ENCODE measurements at places on chromosomes 5 and 9. TPM values are rescaled to one million over a fixed set of nuclear protein-coding genes. Genes with fewer than 3 reads are reported as not detected.
A peak's percentile ranks its signal among the peaks of the same experiment; 100 is the strongest.

DNA sequence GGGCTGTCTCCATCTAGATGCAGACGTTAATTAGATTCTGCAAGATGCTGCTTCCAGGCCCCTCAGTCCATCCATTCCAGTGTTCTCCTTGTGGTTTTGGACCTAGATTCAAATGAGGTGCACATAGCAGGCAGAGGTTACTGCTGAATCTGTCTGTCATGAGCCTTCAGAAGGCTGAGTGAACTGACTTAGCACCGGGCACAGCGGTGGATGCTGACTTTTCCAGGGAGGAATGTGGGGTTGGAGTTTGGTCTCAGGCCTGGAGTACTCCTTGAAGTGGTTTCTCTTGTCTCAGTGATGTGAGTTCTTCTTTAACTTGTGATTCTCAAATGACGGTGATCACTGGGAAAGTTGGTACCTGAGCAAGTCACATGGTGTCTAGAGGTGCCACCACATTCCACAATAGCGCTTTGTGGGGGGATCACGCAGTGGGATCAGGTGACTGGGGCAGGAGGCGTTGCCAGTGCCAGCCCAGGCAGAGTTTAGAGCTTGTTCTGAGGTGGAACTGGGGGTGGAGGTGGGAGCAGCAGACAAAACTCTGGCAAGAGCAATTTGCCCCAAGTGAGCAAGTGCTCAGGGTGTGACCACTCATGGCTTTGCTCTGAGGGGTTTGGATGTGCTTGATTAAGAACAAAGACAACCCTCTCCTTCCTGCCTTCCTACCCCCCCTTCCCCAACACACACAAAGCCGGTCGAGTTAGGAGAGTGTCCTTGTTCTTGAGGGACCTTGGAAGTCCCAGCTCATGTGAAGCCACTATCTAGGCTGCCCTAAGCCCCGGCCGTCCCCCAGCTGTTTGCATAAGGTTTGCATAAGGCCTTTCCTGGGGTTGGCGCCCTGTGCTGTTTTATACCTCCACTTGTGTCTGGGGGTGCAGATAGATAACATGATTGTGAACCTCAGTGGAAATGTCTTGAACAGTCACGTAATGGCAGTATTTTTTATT is 25.1 kb downstream of the JADE2 start:
- peak overlapping the region; percentile 82 for H3K27ac ChIP-seq
- H3K4me3 ChIP-seq = no peak overlapping the region
- no peak for DNase-seq
- H3K36me3 ChIP-seq = peaks cover 36% of the 10 kb centered on the region

GRCh38 chr5:38922199-38922598 is 76.4 kb downstream of the OSMR start:
- H3K4me1 ChIP-seq = peaks cover 7% of the 10 kb centered on the region
- H3K27ac ChIP-seq = no peak overlapping the region
- H3K27me3 ChIP-seq = no peaks in the 10 kb centered on the region
- peak; percentile 59 for DNase-seq
- no peaks in the 10 kb centered on the region for H3K36me3 ChIP-seq

The PCDHGB7 gene
- 10.7 TPM for total RNA-seq

- no peaks in the 10 kb centered on the region for H3K4me1 ChIP-seq
- no peak overlapping the region for H3K4me3 ChIP-seq
- H3K27me3 ChIP-seq = no peaks in the 10 kb centered on the region
- no peak overlapping the region for H3K27ac ChIP-seq
Measured at GRCh38 chr5:56298336-56299090, 65.4 kb upstream of the ANKRD55 start.

DNA sequence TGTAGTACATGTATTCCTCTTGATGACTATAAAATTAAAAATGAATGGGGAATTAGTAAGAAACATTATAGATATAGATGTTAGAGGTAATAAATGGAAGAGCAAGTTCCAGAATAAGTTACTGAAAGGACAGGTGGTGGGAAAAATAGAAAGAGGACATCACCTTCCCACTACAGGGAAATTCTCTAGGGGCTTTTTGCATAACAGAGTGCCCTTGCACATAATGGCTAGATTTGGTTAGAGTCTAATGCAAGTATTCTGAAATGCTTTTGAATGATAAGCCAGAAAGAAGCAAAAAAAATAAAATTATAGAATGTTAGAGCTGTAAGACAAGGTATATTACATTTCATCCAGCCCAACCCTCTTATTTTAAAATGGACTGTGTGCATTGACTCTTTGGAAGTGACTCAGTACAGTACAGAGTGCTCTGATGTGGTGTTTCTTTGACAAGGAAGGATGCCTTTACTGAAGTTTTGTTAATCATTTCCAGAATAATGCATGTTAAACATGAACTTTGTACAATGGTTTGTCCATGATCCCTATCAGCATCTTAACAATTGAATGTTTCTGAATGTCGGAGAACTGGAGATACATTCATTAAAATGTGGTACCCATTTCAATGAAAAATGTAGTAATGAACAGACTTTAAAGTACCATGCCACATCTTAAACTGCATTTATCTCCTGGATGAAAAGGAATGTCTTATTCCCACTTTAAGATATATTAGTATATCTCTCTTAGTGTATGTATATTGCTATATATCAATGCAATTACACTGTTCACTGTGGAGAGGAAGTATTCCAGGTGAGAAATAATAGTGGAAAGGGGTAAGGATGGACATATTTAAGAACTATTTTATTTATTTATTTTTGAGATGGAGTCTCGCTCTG is 391.1 kb downstream of the ADGRV1 start:
- peaks cover 12% of the 10 kb centered on the region for H3K36me3 ChIP-seq
- H3K27ac ChIP-seq = no peak overlapping the region
- no peak overlapping the region for H3K4me3 ChIP-seq
- no peak for DNase-seq
- H3K27me3 ChIP-seq = no peaks in the 10 kb centered on the region

The ASTN2 gene
- total RNA-seq = 18.7 TPM

Data from WTC11 (cell line).